Stimulated activated CD4-positive, alpha-beta T cell treated with anti-CD3 and anti-CD28 coated beads, Interleukin-1b, Interleukin-23, amount 100 ng/mL, for 1 hour (primary cell): ENCODE measurements at places on chromosomes 7 and 10.

DNA sequence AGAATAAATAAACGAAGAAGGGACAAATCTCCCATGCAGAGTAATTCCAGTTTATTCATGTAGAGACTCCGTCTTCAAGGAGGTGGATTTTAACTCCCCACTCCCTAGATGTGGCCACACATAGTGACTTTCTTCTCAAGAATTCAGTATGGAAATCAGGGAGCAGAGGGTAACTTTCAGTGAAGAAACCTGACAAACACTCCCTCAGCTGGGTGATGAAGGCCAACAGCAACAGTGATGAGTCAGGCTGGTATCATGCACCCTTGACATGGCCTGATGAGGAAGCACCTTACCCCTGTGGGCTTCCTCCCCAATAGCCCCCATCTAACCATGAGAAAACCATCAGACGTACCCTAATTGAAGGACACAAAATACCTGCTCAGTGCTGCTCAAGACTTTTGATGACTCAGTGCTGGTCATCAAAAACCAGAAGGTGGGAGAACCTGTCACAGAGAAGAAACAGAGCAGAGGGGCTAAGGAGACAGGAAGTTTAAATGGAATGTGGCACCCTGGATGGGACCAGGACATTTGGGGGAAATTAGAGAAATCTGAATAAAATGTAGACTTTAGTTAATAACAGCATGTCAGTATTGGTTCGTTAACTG, 50.6 kb downstream of the ADAMTS14 start:
- no peak for DNase-seq

DNA sequence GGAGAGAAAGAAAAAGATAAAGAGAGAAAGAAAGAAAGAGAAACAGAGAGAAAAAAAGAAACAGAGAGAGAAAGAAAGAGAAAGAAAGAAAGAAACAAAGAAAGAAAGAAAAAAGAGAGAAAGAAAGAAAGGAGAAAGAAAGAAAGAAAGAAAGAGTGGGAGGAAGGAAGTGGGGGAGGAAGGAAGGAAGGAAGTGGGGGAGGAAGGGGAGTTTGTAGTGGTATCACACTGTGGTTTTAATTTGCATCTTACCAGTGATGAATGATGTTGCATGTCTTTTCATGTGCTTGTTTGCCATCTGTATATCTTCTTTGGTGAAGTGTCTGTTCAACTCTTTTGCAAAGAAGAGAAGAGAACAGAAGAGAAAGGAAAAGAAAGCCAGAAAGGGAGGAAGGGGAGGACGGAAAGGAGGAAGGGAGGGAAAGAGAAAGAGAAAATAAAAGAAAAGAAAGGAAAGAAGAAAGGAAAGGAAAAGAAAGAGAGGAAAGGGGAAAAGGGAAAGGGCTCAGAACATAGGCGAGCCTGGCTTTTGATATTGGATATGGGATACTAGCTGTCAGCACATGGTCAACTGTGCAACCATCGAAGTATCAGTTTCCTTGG, 79.2 kb upstream of the FRMD4A start:
- DNase-seq: no peak

DNA sequence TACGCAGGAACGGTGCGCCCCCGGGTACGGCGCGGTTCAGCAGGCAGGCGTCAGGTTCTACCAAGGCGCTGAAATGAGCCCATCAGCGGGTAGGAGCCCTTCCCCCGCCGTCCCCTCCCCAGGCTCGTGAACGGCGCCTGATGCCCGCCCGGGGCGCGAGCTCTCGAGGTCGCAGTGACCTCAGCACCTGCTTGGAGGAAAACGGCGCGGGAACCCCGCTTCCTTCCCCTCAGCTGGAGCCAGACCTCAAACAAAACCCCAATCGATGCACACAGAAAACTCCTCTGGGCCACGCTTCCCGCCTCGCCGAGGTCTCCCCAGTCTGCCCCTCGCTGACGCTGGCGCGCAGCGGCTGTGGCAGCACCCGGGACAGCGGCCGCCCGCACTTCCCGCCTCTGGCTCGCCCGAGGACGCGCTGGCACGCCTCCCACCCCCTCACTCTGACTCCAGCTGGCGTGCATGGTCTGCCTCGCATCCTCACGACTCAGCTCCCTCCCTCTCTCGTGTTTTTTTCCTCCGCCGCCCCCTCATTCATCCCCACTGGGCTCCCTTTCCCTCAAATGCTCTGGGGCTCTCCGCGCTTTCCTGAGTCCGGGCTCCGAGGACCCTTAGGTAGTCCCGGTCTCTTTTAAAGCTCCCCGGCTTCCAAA, 514 bp upstream of the GAD2 start:
- no peak for DNase-seq

DNA sequence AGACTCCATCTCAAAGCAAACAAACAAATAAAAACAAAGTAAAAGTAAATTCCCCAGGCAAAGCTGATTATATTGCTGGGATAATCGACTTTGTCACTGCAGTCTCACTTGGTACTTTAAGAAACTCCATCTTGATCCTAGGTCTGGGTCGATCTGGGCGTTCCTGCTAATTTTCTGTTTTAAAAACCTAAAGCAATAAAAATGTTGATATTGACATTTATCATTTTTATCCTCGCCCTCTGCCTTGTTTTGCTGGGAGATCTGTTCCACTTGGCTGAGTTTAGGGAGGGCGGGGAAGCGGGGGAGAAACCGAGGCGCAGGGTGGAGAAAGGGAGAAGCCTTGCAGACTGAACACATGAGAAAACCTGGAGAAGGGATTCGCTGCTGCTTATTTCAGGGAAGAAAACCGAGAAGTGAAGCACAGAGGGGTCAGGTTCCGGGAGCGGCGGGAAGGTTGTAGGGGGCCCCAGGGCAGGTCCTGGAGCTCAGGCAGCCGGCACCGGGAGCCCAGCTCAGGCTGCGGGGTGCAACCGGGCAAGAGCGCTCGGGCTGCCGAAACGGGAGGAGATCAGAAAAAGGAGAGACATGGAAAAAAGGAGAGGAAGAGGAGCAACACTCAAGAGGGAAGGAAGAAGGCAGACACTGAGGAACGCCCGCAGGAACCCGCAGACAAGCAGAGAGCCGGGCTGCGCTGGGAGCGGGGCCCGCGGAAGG, 27.3 kb upstream of the KMT2C start:
- no peak for DNase-seq

- no peak for DNase-seq
Measured at GRCh38 chr10:69315610-69316312, 37.5 kb downstream of the HK1 start.

DNA sequence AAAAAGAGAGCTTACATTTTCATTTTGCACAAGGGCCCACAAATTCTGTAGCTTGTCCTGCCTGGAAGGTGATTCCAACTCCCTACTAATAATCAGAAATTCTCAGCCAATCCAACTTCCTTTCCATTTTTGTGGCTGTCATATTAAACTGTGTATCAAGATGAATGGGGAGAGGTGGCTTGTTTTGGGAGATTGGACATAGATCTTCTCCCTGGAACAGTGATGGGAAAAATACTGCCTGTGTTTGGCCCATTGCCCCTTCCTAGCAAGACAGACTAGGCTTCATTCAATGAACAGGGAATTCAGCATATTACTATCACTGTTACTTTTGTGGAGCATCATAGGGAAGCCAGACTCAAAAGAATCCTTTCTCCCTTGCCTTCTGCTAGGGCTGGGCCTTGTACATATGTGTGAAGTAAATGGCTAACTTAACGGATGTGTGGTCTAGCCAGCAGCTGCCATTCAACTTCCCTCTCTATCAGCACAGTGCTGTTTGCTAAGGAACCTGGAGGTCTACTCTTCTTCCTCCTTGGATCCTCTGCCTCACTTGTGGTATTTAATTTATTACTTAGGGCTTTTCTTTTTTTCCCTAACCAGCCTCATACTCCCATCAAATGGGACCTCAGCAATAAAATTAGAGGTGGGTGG, 326.0 kb downstream of the BICC1 start:
- DNase-seq: no peak

DNA sequence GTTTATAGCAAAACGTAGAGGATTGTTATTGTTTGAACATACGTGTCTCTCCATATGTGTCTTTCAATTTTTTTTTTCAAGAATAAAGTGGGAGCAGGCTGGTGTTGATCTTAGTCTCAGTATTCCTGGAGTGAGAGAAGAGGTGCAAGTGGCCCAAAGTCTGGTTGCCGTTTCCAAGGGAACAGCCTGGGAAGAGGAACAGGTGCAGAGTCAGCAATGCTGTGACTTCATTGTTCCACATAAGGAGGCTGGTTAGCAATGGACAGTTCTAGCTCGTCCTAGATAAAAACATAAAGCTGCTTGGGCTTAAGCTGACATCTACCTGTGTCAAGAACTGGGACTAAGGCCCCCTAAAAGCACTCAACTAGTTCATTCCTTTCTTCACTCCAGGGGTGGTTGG, 626.6 kb upstream of the TPK1 start:
- no peak for DNase-seq

GRCh38 chr7:95631527-95631926, 35.2 kb upstream of the PDK4 start:
- DNase-seq: no peak

GRCh38 chr7:44881610-44882009, 3.7 kb downstream of the PURB start:
- no peak for DNase-seq
